ENCODE measurements at places on chromosomes 5 and 9.

GRCh38 chr5:170542691-170543293 lies 39.0 kb downstream of the KCNIP1 start:
- DNase-seq: no peak

DNA sequence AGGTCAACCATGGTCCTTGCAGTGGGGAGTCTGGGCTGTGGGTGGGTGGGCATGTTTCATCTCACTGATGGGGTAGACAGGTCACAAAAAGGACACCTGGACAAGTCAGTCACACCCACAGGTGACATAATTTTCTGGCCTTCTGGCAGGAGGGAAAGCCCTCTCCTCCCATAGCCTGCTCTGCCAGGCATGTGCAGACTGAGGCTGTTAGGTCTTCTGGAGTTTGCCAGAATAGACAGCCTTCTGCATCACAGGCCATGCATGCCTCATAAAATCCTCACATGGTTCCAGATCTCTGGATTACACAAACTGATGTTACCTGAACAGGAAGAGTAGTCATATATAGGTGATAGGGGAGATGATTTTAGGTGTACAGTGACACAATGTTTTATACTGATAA lies 49.1 kb downstream of the ARHGAP26 start:
- no peak for DNase-seq

DNA sequence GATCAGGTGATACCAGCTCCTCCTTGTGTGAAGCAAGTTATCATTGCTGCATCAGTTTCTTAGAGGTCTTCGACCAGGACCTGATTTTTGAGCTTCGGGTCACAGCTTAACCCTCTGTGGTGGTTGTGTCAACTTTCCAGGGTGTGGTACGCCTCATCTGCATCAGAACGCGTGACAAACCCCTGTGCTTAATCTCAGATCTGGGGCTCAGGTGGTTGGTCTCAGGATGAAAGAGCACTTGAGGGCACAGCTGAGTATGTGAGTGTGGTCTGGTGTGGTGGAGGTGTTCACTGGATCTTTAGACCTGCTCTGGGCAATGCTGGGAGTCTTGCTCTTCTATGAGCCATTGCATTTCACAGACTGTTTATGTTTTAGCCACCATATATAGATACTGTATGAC lies 64.1 kb downstream of the OSTF1 start:
- DNase-seq: no peak

GRCh38 chr5:148937239-148937638 lies 110.8 kb downstream of the ADRB2 start:
- DNase-seq: no peak

GRCh38 chr9:6243746-6244145 lies 28.1 kb downstream of the IL33 start:
- no peak for DNase-seq

- no peak for DNase-seq
Observed at GRCh38 chr5:31581498-31582099, 49.5 kb downstream of the C5orf22 start.

DNA sequence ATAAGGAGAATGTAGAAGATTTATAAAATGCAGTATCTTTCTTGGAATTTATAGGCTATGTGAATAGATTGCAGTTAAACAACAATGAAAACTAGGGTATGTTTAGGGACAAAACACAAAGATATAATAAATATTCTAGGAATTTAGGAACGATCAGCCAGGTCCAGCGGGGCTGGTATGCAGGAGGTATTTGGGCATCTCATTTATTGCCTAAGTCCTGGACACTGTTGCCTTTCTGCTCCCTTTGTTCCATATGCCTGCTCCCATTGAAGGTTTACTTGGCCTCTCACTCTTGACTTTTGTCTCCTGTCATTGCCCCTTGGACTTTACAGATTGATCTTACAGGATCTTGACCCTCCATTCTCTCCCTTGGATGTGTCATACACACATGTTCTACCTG lies 55.9 kb downstream of the SNX24 start:
- DNase-seq: no peak

- no peak for DNase-seq
Observed at GRCh38 chr9:133377721-133378216, 1.6 kb downstream of the STKLD1 start.

DNA sequence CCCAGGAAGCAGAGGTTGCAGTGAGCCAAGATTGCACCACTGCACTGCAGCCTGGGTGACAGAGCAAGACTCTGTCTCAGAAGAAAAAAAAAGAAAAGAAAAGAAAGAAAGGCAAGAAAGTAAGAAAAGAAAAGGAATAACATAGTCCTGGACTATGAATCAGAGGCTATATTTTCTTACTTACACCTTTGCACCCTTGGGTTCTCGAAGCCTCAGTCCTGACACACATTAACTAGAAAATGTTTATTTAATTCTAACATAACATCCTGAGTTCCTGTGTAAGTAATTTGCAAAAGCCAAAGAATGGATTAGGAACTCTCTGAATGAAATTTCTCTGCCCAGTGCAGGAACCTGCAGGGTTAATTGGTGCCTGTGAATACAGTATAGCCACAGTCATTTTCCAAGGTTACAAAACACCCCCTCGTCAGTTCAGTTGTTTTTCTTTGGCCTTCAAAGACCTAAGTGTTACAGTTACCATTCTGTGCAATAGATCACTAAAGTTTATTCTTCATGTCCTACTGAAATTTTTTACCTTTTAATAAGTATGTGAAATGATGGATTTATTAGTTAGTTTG lies 147.6 kb downstream of the SV2C start:
- no peak for DNase-seq

GRCh38 chr5:95773335-95774059 lies 42.4 kb downstream of the RHOBTB3 start:
- no peak for DNase-seq

DNA sequence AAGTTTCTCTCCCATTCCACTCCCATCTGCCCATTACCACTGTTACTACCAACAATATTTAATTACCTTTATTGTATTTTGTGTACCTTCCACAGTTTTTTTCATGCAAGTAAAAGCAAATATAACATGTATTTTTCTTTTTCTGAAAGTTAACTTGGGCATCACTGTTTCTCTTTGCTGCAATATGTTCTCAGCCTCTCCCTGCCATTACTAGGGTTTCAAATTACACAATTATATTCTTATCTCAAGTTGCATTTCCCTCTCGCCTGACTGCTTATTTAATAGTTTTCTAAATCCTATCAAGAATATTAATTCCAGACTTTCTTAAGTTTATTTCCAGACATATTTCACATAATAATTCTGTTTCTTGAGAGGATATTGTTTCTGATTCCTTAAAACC lies 46.9 kb upstream of the GAS1 start:
- DNase-seq: no peak

DNA sequence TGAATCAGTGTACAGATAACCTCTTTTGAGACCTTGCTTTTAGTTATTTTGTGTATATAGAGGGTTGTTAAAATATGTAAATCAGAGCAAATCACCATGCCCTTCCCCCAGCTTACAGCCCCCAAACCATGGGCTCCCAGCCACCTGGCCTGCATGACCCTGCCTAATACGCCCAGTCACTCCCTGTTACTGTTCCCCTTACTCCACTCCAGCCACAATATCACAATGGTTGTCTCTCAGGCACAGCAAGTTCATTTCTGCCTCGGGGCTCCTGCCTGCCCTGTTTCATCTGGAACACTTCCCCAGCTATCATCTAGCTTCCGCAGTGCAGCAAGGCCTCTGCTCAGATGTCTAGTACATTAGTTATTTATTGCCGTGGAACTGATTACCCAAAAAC lies 5.0 kb upstream of the CARD19 start:
- no peak for DNase-seq

- DNase-seq: no peak
Observed at GRCh38 chr9:98860871-98861293, 53.4 kb downstream of the GALNT12 start.

DNA sequence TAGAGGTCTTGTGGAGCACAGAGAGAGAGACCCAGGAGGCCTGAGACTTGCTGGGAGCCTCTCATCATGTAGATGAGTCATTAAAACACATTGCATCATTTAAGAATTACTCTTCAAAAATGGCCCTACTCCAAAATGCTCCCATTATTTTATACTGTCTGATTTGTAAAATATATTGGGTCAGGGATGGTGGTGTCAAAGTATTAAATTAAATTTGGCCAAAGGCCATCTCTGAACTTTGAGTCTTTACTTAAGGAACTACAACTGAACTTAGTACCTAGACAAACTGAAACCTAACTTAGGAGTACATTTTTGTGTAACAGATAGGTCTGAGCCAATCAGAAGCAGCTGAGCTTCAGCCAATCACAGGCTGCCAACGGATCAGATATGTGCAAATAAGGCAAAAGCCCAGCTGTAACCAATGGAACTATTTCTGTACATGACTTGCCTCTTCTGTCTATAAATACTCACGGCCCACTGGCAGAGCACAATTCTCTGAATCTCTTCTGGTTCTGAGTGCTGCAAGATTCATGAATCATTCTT lies 657.2 kb downstream of the TLE1 start:
- DNase-seq: no peak

- DNase-seq: no peak
Observed at GRCh38 chr5:153463806-153464205, 26.7 kb upstream of the GRIA1 start.

DNA sequence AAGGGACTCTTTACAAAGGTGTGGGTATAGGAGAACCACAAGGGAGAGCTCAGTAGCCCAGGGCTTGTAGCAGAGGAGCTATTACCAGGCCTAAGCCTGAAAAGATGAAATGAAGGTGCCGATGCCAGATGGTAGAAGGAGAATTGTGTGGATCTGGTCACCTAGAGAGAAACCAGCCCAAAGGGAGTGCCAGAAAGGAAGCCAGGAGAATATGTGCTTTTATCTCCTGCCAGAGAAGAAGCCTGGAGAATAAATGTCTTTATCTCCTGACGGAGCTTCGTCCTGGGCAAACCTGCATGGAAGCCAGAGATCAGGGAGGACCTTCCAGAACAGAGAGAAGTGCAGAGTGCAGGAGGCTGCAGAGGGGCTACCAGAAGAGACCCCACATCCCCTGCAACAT lies 142.6 kb downstream of the MED10 start:
- DNase-seq: no peak

GRCh38 chr9:14542071-14542470 lies 151.2 kb downstream of the ZDHHC21 start:
- DNase-seq: no peak

DNA sequence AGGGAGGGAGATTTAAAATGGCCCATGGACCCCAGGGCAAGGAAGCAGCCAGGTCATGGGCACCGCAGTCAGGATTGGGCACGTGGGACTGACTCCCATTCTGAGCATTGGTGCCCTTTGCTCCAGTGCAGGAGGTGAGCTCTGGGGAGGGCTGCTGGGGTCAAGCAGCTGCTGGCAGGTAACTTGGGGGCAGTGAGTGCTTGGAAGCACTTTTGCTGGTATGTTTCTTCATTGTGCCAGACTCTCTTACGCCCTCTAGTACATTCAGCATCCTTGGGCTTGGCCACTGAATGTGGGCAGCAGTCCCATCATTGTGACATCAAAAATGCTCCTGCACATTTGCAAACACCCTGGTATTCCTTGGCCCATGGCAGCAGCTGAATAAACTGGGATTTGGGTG lies 32.7 kb downstream of the PRRC2B start:
- no peak for DNase-seq

DNA sequence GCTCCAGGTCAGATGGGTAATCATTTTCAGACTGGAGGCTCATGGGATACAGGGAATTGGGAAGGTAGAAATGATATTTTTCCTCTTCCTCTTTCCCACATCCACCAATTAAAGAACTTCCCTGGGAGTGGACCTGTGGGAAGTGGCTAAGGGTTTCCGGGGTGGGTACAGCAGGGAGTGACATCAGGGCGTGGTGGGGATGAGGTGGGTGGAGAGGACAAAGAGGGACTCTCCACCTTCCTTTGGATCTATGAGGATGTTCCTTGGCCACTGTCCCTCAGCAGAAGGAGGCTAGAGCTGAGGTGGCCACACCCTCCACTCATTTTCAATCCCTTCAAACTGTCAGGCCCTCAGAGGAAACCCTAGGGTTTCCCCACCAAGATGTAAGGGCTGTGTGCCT lies 54.7 kb downstream of the IRF1 start:
- no peak for DNase-seq

- no peak for DNase-seq
Observed at GRCh38 chr9:70772601-70773000, 348.8 kb downstream of the TRPM3 start.

DNA sequence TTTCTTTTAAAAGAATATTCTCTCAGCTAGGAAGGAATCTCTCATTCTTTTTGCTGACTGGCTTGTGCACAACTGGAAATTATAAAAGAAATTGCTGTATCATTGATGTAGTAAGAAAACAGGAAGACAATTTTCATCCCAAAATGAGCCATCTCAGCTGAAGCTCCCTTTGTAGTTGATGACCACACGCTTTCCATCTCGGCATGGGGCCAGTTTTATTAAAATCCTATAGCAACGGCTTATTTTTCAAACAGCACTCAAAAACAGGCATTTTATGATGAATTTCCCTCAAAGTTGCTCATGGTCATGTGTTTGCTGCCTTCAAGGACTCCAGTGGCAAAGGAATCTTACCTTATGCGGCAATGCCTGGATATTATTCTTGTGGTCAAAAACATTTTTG lies 62.4 kb upstream of the GLIS3 start:
- DNase-seq: no peak

GRCh38 chr5:141874262-141874964 lies 3.8 kb downstream of the PCDH1 start:
- no peak for DNase-seq

DNA sequence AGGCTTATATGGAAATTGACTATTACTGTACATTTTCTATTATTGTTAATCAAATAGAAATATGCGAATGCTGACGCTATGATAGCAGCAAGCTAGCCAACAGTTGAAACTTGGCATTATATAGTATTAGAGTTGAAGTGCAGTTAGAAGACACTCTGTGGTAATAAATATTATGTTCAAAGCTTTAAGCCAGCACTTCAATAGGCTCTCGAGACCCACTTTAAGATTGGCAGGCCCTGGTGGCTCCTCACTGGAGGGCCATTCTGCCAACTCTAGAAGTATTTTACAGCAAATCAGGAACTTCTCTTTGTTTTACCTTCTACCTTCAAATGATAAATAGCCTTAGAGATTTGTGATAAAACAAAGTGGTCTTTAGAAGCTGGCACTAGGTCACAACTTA lies 2029.0 kb upstream of the WWC1 start:
- no peak for DNase-seq

GRCh38 chr9:135040892-135041291 lies 46.6 kb upstream of the OLFM1 start:
- no peak for DNase-seq

GRCh38 chr9:80932947-80933780 lies 756.2 kb downstream of the TLE1 start:
- no peak for DNase-seq

DNA sequence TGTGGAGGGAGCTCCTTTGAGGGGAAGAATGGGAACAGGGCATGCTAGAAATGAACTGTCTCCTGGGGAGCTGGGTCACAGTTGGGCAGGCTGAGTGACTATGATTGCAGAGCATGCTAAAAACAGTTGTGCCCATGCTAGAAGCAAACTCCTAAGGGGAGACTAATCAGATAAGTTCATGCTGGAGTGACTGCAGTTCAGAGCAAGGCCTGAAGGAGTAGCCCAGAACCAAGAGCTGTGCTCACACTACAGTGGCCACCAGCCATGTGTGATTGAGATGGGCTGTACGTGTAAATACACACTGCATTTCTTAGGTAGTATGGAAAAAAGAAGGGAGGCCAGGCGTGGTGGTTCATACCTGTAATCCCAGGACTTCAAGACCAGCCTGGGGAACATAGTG lies 10.3 kb upstream of the AK1 start:
- no peak for DNase-seq

GRCh38 chr9:131226226-131226625 lies 50.1 kb downstream of the FAM78A start:
- DNase-seq: no peak

All from T follicular helper cell (primary cell).